ENCODE measurements at places on chromosomes 16 and 17.

- no peak for DNase-seq
- peaks cover 13% of the 10 kb centered on the region for H3K4me1 ChIP-seq
- H3K4me3 ChIP-seq, result no peak overlapping the region
- no peak overlapping the region for H3K27ac ChIP-seq
These were observed 287.1 kb downstream of the SOX9 start for GRCh38 chr17:72407931-72408330.

GRCh38 chr17:50297407-50297865 is 23.2 kb downstream of the TMEM92 start:
- no peak overlapping the region for H3K4me3 ChIP-seq
- no peaks in the 10 kb centered on the region for H3K36me3 ChIP-seq
- no peaks in the 10 kb centered on the region for H3K4me1 ChIP-seq
- peak; percentile 40 for DNase-seq

GRCh38 chr17:38898812-38899348 is 26.5 kb upstream of the LASP1NB start:
- DNase-seq, result no peak
- H3K4me3 ChIP-seq, result no peak overlapping the region

DNA sequence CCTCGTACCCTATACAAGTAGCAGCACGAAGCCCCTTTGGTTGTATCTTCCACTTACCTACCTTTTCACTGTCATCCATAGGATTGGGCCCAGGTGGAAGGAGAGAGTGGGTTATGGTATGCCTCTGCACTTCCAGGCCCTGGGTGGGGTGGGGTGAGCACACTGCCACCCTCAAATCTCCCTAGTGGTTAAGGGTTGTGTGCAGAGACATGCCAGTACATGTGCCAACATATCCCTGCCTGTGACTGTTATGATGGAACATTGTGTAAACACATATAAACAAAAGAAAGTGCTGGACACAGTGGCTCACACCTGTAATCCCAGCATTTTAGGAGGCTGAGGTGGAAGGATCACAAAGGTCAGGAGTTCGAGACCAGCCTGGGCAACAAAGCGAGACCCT is 11.1 kb downstream of the HROB start:
- no peak for DNase-seq
- H3K27me3 ChIP-seq, result no peaks in the 10 kb centered on the region
- peaks cover 43% of the 10 kb centered on the region for H3K36me3 ChIP-seq
- H3K27ac ChIP-seq, result no peak overlapping the region
- no peaks in the 10 kb centered on the region for H3K4me1 ChIP-seq

GRCh38 chr16:65570261-65570660 is 448.4 kb upstream of the CDH11 start:
- no peak for DNase-seq
- no peaks in the 10 kb centered on the region for H3K27me3 ChIP-seq
- no peak overlapping the region for H3K27ac ChIP-seq

- H3K4me3 ChIP-seq, result no peak overlapping the region
- H3K4me1 ChIP-seq, result peaks cover 4% of the 10 kb centered on the region
- H3K27ac ChIP-seq, result peak overlapping the region; percentile 34
These were observed 21.7 kb downstream of the CDR2 start for GRCh38 chr16:22352723-22353122.

DNA sequence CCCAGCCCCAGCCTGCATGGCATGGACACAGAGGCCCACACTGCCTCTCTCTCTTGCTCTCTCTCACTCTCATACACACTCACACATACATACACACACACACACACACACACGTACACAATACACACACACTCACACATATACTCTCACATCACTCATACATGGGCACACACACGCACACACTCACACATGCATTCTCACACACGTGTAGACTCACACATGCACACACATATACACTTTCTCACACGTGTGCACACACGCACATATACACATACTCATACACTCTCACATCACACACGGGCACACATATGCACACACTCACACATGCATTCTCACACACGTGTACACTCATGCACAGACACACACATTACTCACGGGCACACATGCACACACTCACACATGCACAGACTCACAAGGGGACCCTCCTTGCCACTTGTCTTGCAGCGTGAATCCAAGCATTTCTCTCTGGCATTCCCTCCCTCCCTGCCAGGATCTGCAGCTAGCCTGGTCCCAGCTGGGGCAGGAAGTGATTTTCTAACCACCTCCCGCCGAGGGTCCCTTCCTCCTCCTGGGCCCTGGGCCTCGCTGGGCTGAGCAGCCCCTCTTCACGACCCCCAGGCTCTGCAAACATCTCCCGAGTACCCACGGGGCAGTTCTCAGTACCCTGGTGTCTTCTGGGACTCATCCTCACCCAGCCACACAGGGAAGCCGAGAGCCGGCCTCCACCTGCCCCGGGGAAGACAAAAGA is 37.5 kb downstream of the IL21R start:
- no peaks in the 10 kb centered on the region for H3K36me3 ChIP-seq
- no peaks in the 10 kb centered on the region for H3K27me3 ChIP-seq
- H3K4me1 ChIP-seq, result no peaks in the 10 kb centered on the region
- no peak overlapping the region for H3K27ac ChIP-seq
- no peak for DNase-seq

- no peak for DNase-seq
- no peak overlapping the region for H3K27ac ChIP-seq
- H3K36me3 ChIP-seq, result no peaks in the 10 kb centered on the region
- H3K4me3 ChIP-seq, result no peak overlapping the region
- H3K27me3 ChIP-seq, result no peaks in the 10 kb centered on the region
These were observed 23.5 kb downstream of the TNRC6A start for GRCh38 chr16:24753000-24753399.

DNA sequence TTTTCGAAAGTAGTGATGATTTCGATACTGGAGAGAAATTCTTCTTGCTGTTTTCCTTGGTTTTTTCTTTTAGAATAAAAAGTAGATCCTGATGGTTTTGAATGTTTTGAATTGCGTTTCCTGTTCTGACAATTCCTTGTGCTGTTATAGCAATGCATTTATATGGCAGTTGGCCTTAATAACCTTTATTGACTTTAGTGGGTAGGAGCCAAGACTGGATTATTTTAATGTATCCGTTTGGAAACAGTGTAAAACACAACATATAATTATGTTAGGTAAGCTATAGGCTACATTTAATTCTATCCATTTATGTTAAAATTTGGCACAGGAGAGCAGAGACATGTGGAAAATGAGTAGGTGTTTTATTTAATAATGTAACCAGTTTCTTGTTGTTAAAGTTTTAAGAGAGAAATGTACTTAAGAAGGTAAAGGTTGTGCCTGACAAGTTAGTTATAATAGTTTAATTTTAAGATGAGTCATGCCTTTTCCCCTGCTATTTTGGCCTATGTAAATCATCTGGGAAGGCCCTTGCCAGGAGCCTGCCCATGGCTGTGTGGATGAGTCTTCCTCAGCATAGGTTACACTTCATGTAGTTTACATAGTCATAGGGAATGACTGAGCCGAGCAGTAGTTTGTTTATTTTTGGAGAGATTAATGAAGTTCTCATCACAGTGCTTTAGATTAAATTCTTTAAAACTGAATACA is 189.9 kb downstream of the FTO start:
- no peaks in the 10 kb centered on the region for H3K36me3 ChIP-seq
- no peak for DNase-seq
- H3K27me3 ChIP-seq, result no peaks in the 10 kb centered on the region
- H3K4me3 ChIP-seq, result no peak overlapping the region
- no peak overlapping the region for H3K27ac ChIP-seq

DNA sequence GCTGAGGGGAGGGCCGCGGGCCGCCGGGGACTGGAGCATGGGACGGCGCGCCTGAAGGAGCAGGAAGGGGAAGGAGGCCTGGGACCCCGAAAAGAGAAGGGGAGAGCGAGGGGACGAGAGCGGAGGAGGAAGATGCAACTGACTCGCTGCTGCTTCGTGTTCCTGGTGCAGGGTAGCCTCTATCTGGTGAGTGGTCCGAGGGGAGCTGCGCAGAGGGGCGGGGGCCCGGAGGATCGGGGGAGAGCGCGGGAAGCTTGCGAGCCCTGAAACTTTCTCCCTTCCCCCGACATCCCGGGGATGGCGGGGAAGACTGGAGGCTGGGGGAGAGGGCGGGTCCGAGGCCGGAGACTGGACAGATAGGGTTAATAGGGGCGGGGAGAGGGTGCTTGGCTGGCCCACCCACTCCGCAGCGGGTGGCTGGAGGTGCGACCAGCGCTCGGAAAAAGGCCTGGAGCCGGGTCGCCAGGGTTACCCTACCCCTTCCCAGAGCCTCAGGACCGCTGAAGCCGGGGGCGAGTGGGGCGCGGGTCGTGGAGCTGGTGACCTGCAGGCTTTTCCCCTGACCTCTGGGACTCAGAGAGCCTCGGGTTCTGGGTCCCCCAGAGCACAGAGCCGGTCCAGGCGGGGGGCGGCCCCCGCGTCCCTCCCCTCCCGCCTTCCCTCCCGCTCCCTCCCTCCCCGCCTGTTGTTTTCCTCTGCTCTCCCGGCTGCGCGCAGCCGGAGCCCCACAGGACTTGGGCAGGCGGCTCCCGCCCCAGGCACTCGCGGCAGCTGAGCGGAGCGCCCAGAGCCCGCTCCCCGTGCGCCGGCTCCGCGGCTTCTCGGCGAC is 631 bp downstream of the NXPH3 start:
- H3K27me3 ChIP-seq, result peaks cover 2% of the 10 kb centered on the region
- H3K27ac ChIP-seq, result no peak overlapping the region
- no peaks in the 10 kb centered on the region for H3K36me3 ChIP-seq
- peak; percentile 59 for DNase-seq
- H3K4me1 ChIP-seq, result peaks cover 7% of the 10 kb centered on the region

GRCh38 chr16:65005696-65006095 is 116.2 kb downstream of the CDH11 start:
- H3K27ac ChIP-seq, result no peak overlapping the region
- H3K36me3 ChIP-seq, result peaks cover 15% of the 10 kb centered on the region
- no peak for DNase-seq
- no peaks in the 10 kb centered on the region for H3K4me1 ChIP-seq

Measured in trophoblast cell (in vitro differentiated cells and primary cell).